CD8-positive, alpha-beta memory T cell (primary cell): ENCODE measurements at places on chromosomes 13 and 19. TPM values are rescaled to one million over a fixed set of nuclear protein-coding genes. Genes with fewer than 3 reads are reported as not detected.

DNA sequence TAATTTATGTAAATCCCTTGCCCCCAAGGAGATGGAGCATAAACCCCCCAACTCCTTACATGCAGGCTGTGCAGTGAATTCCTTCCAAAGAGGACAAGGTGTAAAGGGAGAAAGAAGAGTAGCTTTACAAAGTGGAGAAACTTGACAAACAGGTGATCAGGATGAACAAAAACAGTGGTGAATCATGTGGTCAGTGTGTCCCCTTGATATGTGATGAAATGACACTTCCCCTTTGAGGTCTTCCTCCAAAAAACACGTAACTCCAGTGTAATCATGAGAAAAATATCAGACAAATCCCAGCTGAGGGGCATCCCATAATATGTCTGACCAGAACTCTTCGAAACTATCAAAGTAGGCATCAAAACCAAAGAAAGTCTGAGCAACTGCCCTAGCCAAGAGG is 29.5 kb upstream of the AKT2 start:
- DNase-seq: no peak

DNA sequence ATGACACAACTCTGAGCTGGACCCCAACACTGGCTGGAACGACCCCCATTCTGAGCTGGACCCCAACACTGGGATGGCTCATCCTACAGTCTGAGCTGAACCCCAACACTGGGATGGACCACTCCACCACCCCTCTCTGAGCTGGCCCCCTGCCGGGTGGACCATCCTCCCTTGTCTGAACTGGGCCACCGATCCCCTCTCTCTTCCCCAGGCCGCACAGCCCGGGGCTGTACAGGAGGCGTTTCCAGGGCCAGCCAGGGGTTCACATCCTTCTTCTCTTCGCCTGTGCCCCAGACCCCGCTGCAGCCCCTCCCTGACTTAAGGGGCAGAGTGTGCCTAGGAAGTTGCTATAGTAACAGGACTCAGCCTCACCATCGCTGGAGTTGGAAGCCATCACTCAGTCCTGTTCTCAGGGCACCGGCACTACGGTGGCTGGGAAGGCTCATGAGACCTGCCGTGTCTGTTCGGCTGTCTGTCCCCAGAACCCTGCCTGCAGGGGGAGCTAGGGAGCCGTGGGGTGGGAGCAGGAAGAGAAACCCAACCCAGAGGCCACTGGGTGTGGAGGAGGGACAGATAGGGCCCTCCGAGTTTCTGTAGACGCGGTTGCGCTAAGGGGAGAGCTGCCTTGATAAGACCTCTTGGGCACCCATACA is 3.7 kb downstream of the PRKACA start:
- peak; percentile 23 for DNase-seq

- no peak for DNase-seq
These were observed 8.8 kb downstream of the SERPINE3 start for GRCh38 chr13:51348069-51348967.

GRCh38 chr13:73935991-73936390 is 198.2 kb downstream of the KLF12 start:
- no peak for DNase-seq

- DNase-seq: no peak
These were observed 5.5 kb upstream of the LILRA6 start for GRCh38 chr19:54248016-54248601.

DNA sequence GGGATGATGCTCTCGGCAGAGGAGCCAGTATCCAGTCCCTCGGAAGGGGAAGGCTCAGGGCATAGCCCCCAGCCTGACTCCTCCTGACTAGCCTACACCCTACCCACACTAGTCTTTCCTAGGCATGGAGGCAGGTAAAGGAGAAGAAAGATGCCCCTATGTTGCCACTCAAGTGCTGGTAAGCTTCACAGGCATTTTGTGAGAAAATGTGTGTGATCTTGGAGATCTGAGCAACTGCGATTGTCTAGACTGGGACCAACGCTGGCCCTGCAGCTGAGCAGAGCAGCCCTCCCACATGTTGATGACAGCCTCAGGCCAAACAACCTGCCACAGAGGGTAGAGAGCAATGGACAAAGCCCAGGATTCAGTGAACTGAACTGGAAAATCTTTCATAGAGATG is 11.7 kb upstream of the ATP12A start:
- DNase-seq: no peak

DNA sequence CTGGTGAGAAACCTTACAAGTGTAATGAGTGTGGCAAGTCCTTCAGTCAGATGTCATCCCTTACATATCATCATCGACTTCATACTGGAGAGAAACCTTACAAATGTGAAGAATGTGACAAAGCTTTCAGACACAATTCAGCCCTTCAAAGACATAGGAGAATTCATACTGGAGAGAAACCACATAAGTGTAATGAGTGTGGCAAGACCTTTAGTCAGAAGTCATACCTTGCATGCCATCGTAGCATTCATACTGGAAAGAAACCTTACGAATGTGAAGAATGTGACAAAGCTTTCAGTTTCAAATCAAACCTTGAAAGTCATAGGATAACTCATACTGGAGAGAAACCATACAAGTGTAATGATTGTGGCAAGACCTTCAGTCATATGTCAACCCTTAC is 13.6 kb upstream of the ZNF765 start:
- DNase-seq: no peak

DNA sequence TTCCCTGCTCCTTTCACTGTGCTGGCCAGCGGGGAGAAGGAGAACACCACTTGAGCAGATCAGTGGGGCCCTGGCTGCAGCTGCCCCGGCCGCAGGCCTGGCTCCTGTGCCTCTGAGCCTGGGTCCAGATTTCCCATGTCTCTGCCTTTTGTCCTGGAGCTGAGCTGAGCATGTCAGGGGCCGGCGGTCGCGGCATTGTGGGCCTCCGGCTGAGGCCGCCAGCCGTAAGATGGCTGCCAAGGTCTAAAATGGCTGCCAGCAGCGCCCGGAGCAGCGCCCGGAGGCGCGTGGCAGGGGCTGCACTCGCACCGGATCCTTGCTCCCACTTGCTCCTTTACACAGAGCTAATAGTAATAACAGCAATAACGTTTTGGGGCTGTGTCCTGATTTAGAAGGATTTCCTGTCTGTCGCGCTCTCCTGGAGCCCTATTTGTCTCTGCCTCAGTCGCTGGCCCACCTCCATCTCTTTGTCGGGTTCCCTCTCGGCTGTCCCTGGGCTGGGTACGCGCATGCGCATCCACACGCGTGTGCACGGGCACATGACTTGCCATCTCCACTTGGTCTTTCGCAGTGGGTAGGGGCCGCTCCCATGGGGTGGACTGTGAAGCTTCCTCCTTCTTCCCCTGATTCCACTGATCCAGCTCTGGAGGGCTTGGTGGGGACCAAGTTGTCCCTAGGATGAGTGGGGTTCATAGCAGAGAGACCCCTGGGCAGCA is 32.1 kb downstream of the LYL1 start:
- DNase-seq: no peak

DNA sequence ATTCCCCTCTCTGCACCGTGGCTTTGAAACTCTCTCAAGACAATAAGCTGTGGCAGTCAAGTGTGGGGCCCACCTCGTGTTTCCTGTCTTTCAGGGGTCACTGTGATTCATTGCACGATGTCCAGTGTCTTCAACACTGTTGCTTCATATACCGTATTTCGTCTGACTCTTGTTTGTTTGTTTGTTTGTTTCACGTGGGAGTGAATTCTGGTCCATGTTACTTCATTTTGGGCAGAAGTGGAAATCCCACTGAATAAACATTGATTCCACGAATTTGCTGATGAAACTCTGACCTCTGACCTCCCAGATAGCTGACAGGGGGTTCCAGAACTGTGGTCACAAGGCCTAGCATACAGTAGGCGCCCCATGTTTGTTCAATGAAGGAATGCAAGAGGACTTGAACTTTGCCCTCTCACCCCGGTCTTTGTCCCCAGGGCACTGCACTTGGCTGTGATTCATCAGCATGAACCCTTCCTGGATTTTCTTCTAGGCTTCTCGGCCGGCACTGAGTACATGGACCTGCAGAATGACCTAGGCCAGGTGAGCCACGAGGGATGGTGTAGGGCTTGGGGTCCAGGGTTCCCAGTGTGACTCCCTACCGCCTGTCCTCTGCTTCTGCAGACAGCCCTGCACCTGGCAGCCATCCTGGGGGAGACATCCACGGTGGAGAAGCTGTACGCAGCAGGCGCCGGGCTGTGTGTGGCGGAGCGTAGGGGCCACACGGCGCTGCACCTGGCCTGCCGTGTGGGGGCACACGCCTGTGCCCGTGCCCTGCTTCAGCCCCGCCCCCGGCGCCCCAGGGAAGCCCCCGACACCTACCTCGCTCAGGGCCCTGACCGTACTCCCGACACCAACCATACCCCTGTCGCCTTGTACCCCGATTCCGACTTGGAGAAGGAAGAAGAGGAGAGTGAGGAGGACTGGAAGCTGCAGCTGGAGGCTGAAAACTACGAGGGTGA is 5.1 kb downstream of the NFKBIB start:
- DNase-seq: no peak

DNA sequence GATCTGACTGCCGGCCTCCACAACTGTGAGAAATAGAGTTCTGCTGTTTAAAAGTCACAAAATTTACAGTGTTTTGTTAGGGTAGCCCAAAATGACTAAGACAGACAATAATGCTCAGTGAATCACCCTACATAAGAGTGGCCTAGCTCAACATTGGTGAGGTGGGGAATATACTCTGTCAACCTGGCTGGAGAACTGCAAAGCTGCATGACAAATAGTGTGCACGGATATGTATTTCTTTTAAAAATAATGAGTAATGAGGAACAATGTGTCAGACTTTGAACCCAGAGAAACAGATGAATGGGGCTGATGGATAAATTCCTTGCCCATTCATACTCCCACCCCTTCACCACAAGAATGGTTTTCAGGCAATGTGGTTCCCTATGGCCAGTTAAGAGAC is 372.4 kb downstream of the SUCLA2 start:
- DNase-seq: no peak

GRCh38 chr19:35332817-35333216 is 3.8 kb downstream of the CD22 start:
- DNase-seq: no peak

GRCh38 chr19:11102944-11103343 is 13.7 kb downstream of the LDLR start:
- DNase-seq: no peak

- DNase-seq: no peak
These were observed 31.2 kb downstream of the CYP4F2 start for GRCh38 chr19:15866636-15867035.

DNA sequence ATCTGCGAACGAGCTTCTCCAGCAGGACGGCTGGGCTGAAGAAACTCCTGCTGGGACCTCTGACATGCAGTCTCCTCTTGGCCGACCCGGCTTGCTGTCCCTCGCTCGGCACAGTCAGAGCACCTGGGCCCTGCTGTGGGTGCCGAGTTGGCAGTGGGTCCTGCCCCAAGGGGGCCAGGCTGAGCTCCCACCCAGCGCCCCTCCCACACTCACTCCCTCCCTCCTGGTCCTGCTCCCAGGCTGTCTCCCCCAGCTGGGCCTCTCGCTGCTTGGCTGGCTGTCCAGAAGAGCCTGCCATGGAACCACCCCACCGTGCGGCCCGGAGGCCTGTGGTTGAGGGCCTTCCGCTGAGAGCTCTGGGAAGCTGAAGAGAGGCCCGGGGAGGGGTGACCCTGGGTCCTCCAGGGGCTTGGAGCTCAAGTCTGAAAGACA is 6.0 kb downstream of the AKT2 start:
- DNase-seq: peak; percentile 24

DNA sequence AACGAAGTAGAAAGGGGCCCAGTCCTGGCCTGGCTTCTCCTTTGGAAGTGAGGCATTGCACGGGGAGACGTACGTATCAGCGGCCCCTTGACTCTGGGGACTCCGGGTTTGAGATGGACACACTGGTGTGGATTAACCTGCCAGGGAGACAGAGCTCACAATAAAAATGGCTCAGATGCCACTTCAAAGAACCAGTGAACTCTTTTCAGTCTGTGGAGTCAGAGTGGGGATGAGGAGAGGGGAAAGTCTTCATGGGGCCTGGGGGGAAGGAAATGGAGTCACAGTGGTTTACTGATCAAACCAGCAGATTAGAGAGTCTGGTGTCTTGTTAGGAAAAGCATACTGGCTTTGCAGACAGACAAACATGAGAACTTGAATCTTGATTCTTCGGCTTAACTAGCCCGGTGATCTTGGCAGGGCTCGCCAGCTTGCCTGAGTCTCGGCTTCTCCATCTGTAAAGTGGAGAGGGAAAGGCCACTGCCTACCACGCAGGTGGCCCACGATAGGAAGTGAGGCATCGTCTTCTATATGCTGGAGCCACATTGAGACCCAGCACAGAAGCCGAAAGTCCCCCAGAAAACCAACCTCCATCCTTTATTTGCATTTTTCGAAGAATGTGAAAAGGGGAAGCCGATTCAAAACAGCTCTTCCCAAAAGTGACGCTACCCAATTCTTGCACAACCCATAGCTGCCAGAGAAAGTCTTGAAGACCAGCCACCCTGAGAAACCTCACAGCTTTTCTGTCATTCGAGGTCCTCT is at the start of gene FFAR1:
Gene FFAR1 (plus strand): TSS at position 732 of the 759 bp plus-strand sequence. CDS start 3,650 bp downstream, outside the sequence.
- DNase-seq: peak; percentile 58

DNA sequence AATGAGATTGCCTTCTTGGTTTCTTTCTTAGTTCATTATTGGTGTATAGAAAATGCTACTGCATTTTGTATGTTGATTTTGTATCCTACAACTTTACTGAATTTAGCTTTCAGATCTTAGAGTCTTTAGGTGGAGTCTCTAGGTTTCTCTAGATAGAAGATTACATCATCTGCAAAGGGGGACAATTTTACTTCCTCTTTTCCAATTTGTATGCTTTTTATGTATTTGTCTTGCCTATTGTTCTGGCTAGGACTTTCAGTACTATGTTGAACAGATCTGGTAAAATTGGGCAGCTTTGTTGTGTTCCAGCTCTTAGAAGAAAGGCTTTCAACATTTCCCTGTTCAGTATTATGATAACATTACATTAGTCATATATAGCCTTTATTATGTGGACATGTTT is 101.0 kb upstream of the SPRY2 start:
- DNase-seq: no peak

DNA sequence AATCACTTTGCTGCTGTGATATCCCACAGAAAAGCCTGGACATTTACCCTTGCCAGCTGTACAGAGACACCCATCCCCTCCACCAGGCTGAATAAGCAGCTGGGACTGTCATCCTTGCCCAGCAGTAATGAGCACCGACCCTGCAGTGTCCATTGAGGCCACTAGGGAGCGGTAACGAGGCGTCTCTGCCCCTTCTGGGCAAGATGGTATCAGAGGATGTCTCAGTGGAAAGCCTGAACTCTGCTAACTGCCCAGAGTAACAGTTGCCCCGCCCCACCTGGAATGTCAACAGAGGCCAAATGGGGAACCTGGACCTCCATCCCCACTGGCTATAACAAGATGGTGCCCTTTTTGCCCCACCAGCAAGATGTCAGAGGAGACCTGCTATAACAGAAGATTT is 22.8 kb upstream of the CEACAM20 start:
- DNase-seq: no peak

The TSKS gene
- polyA plus RNA-seq: not detected

The ETV2 gene
- polyA plus RNA-seq: 1.4 TPM

The SHD gene
- not detected for polyA plus RNA-seq

The EHD2 gene
- polyA plus RNA-seq: not detected

The ZNF714 gene
- polyA plus RNA-seq: 11.2 TPM

The KLF2 gene
- polyA plus RNA-seq: 219 TPM

The ZNF527 gene
- polyA plus RNA-seq: 8.7 TPM

The PEAK3 gene
- 0.79 TPM for polyA plus RNA-seq

The RNF225 gene
- polyA plus RNA-seq: not detected

The PRTN3 gene
- not detected for polyA plus RNA-seq

The C19orf81 gene
- not detected for polyA plus RNA-seq

The ELSPBP1 gene
- polyA plus RNA-seq: not detected

The C19orf73 gene
- 3.1 TPM for polyA plus RNA-seq

The CEACAM19 gene
- not detected for polyA plus RNA-seq

The GJA3 gene
- 0.09 TPM for polyA plus RNA-seq

The TNFRSF19 gene
- polyA plus RNA-seq: not detected

The THAP8 gene
- 8.5 TPM for polyA plus RNA-seq
